ENCODE measurements at places on chromosomes 7 and 10.

- DNase-seq, result no peak
These were observed 1.1 kb downstream of the ACTR1A start for GRCh38 chr10:102501201-102502028.

DNA sequence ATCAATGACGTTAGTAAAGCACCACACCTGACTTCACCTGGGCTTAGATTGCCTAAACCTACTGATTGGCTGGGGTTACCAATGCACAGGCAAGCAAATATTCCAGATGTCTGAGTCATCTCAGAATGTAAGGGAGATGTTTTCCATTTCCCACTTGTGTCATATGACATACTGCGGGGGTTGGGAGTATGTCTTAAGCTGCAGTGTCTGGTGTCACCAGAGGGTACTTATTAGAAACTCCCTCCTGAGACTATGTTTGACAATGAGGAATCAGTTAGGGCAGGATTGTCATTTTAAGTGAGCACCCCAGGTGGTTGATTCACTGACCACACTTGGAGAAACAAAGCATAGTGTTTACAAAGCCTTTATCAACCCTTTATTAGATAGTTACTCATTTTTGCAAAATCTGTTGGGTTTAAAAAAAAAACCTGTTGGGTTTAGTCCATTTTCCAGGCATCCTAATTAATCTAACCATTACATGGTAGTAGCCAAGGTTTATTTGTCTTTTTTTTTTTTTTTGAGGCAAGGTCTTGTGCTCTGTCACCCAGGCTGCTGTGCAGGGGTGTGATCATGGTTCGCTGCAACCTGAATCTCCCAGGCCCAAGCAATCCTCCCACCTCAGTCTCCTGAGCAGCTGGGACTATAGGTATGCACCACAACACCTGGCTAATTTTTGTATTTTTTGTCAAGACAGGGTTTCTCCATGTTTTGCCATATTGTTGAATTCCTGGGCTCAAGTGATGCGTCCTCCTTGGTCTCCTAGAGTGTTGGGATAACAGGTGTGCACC lies 72.5 kb downstream of the CDK6 start:
- no peak for DNase-seq

GRCh38 chr7:157080111-157080730 lies 58.5 kb upstream of the UBE3C start:
- DNase-seq, result no peak

GRCh38 chr10:22783807-22784206 lies 69.4 kb upstream of the PIP4K2A start:
- no peak for DNase-seq

GRCh38 chr10:58511765-58512490 lies 744 bp upstream of the BICC1 start:
- DNase-seq, result no peak

DNA sequence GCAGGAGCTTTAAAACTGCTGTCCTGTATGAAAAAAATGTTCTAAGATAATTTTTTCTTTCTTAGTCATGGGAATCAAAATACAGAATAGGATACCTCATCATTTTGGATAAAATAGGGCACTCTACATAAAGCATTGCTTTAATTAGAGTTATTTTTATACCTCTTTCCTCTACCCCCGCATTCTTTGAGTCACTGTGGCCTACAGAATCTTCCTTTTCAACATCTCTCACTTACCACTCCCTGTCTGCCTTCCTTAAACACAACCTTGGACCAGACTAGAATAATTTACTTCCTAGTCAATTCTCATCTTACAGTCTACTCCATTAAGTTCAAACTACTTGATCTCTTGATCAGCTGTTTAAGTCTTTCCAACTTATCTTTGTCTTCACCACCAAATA lies 462.3 kb downstream of the PHTF2 start:
- no peak for DNase-seq

DNA sequence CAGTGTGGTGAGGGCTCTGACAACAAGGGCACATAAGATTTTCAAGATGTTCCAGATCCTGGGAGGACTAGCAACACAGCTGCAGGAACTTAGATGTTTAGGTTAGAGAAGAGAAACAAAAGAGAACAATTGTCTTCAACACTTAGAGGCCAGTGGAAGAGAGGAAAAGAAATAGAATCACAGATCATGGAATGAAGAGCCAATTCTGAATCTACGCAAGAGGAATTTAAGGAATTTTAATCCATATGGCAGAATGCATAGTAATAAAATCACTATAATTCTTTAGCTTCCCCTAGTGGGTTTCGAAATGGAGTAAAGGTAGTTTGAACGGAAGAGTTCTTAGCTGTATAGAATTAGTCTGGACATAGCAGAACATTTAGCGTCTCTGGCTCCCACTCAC lies 114.6 kb upstream of the LRRTM3 start:
- DNase-seq, result no peak

GRCh38 chr7:112448891-112449290 lies 1.4 kb upstream of the IFRD1 start:
- no peak for DNase-seq

DNA sequence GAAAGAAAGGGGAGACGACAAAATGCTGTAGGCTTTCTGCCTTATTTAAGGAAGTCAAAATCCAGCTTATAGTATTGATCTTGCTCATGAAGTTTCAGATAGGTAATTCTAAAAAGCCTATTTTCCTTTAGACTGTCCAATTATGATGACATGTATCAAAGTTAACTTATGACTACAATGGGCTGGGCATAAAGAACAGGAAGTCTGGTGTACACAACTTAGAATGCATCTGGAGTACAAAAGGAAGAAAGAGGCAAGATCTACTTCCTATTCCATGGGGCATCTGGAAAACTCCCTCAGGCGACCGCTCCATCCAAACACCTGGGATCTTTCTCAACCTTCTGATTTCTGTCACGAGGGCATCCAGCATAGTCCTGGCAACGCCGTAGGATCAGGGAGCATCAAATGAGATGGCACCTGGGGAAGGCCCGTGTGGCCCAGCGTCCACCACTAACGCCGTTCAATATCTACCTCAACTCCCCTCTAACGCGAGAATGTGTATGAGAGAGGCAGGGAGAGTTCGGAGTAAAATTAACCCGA lies 512 bp downstream of the FAM24B start:
- no peak for DNase-seq

DNA sequence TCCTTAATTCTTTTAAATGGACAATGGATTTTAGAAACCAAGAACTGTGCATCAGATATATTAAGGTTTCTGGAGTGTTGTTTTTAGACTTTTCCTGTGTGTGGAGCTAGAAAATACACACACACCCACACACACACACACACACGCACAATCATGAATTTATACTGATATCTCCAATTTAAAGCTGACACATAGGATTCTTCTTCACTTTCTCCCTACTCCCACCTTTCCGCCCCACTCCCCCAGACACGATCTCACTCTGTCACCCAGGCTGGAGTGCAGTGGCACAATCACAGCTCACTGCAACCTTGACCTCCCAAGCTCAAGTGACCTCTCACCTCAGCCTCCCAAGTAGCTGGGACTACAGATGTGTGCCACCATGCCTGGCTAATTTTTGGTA lies 100.3 kb downstream of the EPC1 start:
- DNase-seq, result no peak

DNA sequence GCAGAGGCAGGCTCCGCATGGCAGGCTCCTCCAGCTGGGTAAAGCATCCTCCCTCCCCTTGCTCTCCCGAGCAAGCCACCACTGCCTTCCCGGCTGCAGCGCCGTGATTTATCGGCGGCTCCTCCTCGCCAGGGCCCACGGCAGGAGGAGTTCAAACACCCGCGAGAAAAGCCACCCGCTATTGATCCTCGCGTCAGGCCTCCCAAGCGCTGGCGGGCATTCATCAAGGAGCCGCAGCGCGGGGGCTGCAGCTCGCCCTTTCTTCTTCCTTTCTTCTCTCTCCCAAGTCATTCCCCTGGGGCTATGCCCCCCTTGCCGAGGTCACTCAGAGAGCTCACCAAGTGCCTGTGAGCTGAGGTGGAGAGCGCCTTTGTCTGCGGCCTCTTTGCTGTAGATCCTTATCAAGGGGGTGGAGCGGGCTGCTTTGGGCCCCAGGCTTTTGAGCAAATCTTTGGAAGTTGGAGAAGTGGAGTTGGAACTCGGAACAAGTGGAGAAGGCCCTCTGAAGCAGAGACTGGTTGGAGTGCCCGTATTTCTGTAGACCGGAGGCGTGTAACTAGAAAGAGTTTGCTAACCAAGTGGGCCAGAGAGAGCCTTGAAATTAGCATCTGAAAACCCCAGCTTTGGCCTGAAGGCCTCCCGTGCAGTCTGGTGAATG lies 107.2 kb upstream of the PPIF start:
- no peak for DNase-seq

DNA sequence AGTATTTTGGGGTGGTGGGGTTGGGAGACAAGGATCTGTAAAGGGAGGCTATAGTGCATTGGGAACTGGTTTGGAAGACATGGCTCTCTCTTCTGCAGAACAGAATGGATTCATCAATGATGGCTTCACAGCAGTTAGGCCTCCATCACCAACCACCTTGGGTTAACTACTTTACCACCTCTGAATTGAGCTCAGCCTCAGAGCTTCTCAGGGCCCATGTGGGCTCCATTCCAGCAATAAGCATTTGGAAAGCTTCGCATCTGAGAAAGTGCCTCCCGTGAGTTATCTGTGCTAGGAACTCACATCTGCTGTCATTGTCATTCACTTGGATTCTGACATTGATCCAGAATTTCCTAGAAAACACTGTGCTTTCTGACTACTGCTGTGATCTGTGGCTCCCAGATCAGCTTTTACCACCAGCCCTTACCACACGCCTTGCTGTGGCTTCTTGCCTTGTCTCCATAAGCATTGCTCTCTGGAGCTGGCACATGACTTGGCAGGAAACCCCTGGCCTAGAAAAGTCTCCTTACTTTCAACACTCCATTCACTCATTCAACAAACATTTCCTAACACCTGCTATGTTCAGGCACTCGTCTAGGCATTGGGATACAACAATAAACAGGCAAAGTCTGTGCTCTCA lies 70.7 kb upstream of the ADO start:
- DNase-seq, result no peak

DNA sequence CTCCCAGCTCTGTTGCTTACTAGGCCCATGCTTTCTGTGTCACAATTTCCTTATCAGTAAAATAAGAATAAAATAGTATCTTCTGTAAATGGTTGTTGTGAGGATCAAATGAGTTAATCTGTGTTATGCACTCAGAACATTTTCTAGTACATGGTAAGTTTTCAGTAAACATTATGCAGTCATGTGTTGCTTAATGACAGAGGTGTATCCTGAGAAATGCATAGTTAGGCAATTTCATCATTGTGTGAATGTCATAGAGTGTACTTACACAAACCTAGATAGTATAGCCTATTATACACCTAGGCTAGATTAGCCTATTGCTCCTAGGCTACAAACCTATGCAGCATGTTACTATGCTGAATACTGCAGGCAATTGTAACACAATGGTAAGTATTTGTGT lies 4.4 kb downstream of the PTTG1IP2 start:
- no peak for DNase-seq

DNA sequence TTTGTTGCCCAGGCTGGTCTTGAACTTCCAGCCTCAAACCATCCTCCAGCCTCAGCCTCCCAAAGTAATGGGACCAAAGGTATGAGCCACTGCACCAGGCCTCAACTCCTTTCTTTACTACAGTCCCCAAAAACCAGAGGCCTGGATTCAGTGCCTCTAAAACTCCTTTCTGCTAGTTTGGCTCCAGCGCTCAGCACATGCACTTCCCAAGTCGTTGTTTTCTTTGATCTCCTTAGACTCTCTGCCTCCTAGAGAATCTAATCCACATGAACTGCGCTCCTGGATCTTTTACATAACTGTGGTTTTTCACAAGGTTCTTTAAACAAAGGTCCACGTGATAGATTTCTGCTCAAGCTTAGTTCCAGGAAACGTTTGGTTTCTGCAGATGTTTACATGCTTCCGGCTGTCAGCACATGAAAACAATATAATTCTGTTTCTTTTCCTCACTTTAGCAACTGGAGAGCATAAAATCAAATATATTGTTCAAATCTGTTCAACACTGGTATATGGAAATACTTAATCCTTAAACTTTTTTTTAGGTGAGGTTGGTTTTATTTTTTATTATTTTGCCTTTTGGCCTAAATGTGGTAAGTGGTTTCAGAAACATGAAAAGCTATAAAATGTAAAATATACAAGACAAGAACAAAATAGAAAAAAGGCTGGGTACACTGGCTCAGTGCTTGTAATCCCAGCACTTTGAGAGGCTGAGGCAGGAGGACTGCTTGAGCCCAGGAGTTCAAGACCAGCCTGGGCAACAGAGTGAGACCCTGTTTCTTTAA lies 270.5 kb upstream of the MKLN1 start:
- DNase-seq, result no peak

DNA sequence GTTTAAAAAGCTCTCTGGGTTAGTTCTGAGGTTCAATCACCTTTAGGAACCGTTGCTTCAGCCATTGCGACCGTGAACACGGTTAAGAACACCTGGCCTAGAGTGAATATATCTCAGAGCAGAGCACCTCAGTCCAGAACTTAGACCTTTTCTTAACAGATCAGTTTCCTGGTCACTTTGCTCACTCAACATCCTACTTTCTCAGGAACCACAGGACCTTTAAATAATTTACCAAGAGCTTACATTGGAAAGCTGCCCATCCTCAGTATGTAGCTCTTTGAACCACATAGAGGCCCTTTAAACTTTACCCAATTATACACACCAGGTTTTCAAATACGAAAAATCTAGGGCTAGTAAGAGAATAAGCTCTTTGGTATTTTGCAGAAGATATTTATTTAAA lies 153.2 kb downstream of the NRBF2 start:
- no peak for DNase-seq

GRCh38 chr7:40680657-40681056 lies 545.9 kb downstream of the SUGCT start:
- no peak for DNase-seq

DNA sequence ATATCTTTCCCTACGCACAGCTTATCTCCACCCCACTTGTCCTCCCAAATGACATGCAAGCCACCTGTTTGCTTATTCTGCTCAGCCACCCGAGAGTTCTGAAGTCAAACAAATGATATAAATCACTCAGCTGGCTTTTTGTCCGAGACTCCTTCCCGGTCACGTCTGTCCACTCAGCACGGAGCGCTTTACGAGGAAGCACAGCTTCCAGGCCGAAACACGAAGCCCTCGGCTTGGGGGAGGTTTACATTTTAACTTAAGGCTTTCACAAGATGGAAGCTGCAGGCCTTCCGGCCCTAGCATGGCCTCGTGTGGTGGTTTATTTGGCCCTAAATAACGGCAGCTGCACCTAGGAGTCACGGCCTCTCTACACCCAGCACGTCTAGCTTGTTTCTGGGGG lies 60.1 kb upstream of the GNA12 start:
- no peak for DNase-seq

- DNase-seq, result no peak
These were observed 101.5 kb upstream of the GPR26 start for GRCh38 chr10:123564631-123565030.

DNA sequence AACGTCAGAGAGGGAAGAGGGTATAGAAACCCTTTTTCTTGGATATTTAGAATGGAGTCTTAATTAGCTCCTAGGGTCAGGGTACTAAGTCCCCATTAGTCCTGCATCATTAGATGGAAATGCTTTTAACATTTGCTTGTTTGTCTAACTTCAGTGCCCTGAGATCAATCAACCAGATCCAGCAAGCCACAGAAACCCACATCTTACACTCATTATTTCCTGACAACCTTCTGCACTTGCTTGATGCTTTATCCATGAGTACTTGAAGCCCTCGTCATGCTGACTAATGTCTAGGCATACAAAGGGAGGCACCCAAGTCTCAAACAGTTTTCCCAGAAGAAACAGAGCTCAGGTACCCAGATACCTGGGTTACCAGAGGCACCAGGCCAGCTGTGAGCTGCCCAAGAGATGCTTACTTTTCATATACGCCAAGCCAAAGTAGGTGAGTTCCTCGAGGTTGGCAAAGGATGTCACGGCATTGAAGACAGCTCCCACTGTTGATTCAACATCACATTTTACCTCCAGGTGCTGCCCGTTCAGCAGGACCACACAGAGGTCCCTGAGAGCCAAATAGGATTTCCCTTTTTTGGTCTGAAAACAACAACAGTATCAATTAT lies 42.7 kb downstream of the FRMPD2 start:
- no peak for DNase-seq
